ENCODE measurements at places on chromosomes 1 and 21.

GRCh38 chr1:43980255-43981134, 1.5 kb downstream of the B4GALT2 start:
- peak; percentile 29 for DNase-seq

DNA sequence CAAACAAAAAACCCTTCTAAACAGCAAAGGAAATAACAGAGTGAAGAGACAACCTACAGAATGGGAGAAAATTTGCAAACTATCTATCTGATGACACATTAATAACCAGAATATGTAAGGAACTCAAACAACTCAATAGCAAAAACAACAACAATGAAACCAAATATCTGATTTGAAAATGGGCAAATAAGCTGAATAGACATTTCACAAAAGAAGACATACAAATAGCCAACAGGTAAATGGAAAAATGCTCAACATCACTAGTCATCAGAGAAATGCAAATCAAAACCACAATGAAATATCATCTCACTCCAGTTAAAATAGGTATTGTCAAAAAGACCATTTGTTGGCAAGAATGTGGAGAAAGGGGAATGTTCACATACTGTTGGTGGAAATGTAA, 57.6 kb upstream of the RC3H1 start:
- DNase-seq: no peak

GRCh38 chr1:92695104-92695503, 89.8 kb downstream of the EVI5 start:
- no peak for DNase-seq

DNA sequence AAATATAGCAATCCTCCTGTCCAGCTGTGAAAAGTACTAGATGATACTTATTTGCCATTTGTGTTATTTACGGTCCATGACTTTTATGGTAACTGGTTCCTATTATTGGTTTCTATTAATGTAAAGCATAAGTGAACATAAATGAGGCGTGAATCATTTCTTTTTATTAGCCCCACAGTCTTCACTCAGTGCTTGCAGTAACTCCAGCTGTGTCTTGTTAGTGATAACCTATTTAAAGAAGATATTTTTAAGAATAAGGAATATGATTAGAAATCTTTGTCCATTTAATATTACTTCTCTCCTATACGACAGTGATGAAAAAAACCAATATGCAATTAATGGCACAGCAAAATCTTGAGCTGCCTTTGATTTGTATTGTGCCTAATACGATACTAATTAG, 149.9 kb downstream of the SPATA17 start:
- no peak for DNase-seq

DNA sequence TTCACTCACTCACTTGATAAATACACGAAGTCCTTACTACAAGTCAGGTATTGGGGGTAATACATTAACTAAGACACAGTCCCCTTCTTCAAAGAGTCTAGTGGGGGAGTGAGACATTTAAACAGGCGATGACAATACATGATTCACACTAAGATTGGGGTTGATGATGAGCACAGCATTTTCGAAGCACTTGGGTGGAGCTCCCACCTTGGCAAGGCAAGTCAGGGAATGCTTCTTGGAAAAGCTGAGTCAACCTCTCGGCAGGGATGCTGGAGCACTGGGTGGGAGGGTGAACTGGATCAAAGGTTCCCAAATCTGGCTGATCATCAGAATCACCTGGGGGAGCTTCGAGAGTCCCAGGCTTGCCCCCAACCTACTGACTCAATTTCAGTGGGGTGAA, 57.9 kb upstream of the ENAH start:
- peak; percentile 95 for DNase-seq

DNA sequence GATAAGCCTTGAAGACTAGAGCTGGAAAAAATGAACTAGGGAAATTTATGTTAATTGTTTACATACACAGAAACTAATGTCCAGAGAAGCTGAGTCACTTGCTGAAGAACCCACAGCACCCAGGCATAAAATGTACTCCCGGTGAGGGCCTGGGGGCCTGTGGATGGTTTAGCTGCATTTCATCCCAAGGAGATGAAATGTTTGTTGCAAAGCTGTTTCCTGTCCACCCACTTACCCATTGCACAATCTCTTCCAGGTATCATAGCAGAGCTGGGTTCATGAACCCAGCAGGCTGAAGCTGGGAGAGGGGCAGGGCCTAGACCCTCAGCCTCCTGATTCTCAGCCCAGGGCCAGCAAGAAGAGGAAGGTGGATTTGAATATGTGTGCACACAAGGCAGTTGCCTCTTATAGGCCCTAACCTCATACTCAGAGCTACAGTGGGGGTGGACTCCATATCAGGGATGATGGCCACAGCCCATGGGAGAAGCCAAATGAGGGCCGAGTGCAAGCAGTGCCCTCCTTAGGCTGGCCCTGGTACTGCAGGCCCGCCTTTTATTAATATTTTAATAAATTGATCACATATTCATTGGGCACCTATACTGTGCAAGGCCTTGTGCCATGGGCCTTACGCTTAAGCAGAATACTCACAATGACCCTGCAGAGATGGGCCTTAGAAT, 110.8 kb downstream of the LACTBL1 start:
- DNase-seq: peak; percentile 59

- no peak for DNase-seq
Observed at GRCh38 chr21:14858311-14858710, 206.5 kb downstream of the NRIP1 start.

GRCh38 chr1:53766831-53767405, 28.0 kb upstream of the GLIS1 start:
- DNase-seq: peak; percentile 35

DNA sequence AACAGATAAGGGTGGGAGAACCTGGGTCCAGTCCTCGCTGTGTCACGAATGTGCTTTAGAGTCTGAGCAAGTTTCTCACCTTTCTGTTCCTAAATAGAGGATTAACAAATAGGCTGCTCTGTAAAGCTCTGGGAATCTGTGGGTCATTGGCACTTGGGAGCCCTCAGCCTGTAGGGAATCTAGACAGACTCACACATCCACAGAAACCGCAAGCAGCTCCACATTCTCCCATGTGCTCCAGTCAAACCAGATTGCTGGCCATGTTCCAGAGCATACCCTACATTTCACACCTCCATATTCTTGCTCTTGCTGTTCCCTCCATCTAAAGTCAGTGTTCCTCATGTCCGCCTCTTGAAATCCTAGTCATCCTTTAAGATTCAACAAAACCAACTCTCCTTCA, 7.8 kb upstream of the AHCYL1 start:
- no peak for DNase-seq

GRCh38 chr1:214445831-214446614, 105.4 kb downstream of the PTPN14 start:
- peak; percentile 76 for DNase-seq

DNA sequence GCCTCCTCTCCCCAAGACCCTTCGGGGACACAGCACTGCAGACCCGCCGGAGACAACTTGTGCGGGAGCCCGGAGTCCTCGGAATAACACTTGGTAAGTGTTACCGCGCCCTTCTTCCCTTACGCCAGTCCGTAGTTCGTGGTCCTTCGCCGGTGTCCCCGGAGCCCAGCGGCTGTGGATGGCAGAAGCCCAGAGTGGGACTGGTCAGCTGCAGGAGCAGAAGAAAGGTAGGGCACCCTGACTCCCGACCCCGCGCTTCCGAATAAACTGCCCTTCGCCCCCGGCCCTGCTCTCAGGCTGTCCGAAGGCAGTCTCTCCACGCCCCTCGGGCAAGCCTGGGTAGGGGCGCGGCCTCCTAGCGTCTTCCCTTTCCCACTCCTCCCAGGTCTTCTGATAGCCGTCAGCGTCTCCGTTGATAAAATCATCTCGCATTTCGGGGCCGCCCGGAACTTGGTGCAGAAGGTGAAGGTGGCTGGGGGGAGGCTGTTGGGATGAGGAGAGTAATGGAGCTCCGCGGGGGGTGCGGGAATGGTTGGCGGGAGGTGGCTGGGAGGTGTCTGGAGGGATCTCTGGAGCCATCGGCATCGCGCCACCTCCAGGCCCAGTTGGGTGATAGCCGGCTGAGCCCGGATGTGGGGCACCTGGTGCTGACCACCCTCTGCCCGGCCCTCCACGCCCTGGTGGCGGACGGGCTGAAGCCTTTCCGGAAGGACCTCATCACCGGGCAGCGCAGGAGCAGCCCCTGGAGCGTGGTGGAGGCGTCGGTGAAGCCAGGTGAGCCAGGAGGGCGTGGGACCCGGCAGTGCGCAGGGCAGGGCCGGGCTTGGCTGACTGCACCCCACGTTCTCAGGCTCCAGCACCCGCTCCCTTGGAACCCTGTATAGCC, 4.3 kb downstream of the RUSC1 start:
- peak; percentile 81 for DNase-seq

DNA sequence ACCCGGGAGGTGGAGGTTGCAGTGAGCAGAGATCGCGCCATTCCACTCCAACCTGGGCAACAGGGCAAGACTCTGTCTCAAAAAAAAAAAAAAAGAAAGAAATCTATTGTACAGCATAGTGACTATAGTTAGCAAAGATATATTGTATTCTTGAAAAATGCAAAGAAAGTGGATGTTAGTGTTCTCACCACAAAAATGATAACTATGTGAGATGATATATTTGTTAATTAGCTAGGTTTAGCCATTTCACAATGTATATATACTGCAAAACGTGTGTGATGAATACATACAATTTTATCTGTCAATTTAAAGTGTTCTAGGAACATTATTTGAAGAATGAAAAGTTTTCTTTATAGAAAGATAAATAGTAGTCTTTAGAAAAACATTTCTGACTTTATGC, 179.9 kb downstream of the AK5 start:
- no peak for DNase-seq

DNA sequence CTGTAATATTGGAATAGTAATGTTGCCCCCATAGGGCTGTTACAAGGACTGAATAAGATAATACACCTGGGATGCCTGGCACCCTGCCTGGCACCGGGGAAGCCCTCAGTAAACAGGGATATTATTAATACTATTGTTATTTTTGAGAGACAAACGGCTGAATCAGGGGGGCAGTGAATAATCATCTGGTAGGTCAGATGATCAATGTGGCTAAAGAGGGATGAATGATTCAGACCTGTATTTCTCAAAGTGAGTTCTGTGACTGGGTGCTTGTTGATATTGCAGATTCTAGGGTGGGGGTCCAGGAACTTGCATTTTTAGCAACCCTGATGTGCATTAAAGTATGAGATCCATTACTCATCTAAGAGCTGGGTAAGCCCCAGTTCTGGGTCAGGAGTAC, 46.2 kb upstream of the BCL10 start:
- peak; percentile 85 for DNase-seq
